ENCODE measurements at places on chromosomes 4 and X.

GRCh38 chrX:87528487-87528886 lies 10.9 kb downstream of the KLHL4 start:
- DNase-seq = no peak

DNA sequence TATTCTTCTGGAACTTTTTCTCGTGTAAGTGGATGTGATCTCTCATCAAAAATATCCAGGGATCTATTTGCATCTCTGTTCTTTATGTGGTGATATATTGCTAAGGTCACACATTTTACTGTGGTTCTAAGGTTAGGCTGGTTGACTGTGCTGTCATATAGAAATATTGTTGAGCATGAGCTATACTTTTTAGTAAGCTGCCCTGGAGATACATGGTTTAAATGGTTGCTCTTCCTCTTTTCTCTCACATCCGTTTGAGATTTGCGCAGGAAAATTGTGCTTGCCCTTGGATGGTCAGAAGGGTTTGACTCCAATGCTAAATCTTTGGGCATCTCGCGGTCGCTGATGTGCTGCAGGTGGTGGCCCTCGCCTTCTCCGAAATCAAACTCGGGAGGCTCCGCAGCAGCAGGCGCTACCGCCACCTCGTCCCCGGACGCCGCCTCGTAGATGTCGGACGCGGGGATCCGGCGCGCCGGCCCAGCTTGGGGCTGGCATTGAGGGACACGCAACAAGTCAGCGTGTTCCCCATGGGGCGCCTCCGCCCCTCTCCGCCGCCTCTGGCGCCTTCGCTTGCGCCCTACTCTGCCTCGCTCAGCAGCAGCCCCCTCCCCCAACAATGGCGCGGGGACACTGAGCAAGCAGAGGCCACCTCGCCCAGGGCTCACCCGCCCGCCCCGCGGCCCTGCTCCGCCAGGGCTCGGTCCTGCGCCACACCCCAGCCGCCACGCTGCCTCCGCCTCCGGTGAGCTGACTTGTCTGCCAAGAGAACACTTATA lies 154.5 kb downstream of the MSN start:
- no peak for DNase-seq

DNA sequence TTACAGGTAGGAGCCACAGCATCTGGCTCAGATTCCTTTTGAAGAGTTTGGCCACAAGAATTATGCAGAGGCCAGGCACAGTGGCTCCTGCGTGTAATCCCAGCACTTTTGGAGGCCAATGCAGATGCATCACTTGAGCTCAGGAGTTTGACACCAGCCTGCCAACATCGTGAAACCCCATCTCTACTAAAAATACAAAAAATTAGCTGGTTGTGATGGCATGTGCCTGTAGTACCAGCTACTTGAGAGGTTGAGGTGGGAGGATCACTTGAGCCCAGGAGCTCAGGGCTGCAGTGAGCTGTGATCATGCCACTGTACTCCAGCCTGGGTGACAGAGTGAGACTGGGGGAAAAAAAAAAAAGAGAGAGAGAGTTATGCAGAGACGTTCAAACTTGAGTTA lies 53.0 kb downstream of the MID1IP1 start:
- DNase-seq = no peak

GRCh38 chr4:140711910-140712309 lies 44.3 kb downstream of the TBC1D9 start:
- no peak for DNase-seq

DNA sequence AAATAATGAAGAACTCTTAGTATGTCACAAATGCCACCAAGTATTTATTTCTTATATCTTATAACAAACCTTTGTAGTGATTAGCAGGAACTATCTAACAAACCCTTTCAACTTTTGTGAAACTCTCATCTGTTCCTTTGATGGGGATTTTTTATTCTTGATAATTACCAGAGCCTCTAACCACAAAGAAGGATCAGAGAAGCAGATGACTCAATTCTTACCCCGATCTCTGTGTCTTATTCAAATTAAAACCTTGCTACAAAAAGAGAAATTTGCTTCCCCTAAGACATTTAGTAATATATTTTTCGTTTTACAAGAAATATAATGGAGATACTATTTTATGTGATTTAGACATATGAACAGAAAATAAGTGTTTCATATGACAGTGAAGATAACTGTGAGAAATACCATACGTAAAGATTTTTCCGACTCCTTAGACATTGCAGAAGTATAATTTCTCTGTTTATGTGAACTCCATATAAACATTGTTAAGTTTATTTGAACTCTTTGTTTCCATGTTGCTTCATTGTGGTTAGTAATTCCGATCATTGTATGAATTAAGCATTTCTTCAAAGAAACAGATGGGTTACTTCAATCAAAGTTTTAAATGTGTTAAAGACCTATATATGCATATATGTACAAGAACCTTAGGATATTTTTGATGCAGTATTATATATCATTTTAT lies 205.4 kb downstream of the CFAP299 start:
- DNase-seq = no peak

Measured in coronary artery (tissue), 2 donors.